ENCODE measurements at places on chromosomes 2 and 18.

DNA sequence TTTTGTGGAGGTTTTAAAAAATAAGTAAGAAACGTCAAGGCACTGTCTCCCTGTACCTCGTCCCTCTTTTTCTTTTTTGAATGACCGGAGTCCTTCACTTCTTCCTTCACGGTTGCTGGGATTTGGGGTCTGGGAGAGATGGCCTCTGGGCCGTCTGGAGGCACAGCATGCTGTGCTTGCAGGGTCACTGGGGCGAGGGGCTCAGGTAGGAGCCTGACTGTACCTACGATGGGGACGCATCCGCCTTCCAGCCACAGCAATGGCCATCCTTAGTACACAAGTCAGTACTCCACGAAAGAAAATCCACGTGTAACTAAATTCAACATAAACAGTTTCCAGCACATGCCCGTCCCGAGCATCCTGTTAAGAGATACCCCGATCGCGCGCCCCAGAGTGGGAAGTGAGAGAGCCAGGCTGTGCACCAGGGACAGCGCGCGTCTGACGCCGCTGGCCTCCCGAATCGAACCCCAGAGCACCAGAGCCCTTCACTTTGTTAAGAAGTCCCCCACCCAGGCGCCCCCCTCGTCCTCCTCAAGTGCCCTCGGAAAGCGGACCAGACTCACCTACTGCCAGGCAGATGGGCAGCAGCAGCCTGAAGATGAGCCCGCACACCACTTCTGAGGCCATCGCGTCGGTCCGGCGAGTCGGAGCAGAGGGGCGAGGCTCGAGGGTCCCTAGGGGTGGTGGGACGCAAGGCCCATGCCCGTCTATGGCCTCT lies 1.2 kb downstream of the PIEZO2 start:
- DNase-seq, result no peak

GRCh38 chr2:205715831-205716525 lies 33.7 kb downstream of the NRP2 start:
- no peak for DNase-seq

- no peak for DNase-seq
Measured at GRCh38 chr2:128568106-128568505, 249.4 kb upstream of the HS6ST1 start.

DNA sequence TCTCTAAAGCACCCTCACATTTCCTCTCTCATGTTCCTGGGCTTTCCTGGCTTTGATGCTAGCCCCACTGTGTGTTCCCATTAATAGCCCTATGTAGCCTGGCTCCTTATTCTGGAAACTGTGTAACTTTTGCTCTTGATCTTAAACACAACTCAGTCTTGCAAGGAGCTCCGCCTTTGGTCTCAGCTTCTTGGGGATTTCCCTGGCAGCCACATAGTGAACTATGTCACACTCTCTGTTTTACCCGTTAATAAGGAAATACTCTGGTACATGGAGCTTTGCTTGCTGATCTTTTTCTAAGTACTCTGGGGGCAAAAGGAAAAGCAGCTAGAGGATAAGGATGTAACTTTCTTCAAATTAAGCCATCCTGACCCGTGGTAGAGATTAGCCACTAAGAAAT lies 259.3 kb downstream of the NEDD4L start:
- peak; percentile 14 for DNase-seq

- DNase-seq, result peak; percentile 35
Measured at GRCh38 chr18:55886886-55887285, 298.9 kb upstream of the TCF4 start.

DNA sequence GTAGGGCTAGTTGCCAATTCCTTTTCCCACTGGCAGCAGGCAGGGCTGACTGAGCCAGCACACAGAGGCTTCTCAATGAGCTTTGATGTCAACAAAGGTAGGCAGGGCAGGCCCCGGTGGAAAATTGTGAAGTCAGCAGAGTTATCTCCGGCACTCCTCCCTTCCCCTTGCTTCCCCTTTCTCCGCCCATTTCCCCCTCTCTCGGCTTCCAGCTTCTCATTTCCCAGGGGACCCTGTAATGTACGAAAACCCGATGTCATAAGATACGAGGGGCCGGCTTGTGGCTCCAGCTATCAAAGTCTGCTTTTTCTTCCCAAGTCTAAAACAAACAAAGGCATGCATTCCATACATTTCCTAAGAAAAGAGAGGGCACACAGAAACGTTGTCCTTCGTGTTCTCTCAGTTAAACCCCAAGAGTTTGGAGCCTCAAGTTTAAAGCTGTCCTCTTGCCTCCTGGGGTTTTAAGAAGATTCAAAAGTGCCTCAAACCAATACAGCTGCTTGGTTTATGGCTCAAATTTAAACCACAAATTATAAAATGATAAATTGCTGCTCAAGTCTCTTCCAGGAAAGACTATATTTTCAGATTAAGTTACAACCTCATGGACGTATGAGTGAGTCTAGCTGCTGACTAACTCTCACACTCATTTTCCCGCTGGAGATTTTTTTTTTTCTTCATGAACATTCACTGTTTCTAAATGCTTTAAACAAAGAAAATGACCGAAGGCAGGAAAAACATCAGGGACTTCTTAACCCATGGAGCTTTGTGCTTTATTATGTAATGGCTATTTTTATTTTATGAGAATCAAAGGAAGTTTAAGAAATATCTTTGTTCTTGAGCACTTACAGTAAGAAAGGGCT lies 27.2 kb upstream of the EML4 start:
- DNase-seq, result no peak

- DNase-seq, result no peak
Measured at GRCh38 chr2:158089322-158089721, 12.4 kb upstream of the UPP2 start.

DNA sequence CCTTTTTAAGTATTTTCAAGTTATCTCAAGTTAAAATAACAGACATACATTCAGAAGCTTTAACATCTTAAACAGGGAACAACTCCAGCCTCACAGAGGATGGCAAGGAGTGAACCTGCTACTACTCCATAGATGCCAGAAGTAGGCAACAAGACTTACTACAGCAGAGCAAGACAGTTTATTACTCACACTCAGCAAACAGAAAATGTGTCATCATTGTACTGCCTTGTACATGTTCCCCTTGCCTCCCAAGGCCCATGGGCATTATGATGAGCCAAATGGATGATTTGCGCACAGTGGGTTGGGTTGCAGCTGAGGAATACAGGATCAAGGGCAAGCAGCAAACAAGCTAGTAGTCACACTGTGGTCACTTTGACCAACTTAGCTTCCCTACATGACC lies 80.6 kb upstream of the VRK2 start:
- no peak for DNase-seq

DNA sequence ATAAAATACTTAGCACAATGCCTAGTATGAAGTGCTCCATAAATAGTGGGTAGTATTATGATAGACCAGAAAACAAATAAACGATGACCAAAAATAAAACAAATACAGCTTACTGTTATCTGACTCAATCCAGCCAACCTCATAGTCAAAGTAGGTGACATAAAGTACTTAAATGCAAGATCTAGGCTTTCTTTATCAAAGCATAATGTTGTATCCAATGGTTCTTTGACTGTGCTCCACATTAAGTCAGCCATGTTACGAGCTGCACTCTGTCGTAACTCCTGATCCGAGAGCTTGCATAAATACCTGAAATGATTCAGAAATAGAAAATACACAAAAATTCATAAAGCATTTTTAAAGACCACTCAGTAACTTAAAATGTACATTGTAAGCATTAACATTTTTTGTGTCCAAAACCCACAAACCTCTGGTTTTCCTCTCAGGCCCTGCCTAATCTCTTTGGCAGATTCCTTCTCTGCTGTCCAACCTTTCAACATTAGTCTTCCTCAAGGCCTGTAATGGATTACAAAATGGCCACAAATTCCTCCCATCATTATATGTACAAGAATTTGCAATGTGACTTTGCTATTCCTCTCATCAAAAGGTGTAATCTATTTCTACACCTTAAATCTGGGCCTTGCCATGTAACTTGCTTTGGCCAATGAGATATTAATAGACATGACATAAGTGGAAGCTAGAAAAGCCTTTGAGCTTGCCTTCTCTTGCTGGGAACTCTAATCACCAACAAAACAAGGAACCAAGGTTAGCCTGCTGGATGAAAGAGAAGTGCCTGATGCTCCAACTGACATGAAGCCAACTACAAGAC lies 90.6 kb downstream of the USP34 start:
- no peak for DNase-seq

Data from RCC 7860 (cell line).